CD4-positive, alpha-beta T cell treated with Interleukin-17A for 1 hour (primary cell): ENCODE measurements at places on chromosomes 5 and 9.

- no peak for DNase-seq
Measured at GRCh38 chr9:104589626-104590025, 9.6 kb downstream of the OR13C5 start.

DNA sequence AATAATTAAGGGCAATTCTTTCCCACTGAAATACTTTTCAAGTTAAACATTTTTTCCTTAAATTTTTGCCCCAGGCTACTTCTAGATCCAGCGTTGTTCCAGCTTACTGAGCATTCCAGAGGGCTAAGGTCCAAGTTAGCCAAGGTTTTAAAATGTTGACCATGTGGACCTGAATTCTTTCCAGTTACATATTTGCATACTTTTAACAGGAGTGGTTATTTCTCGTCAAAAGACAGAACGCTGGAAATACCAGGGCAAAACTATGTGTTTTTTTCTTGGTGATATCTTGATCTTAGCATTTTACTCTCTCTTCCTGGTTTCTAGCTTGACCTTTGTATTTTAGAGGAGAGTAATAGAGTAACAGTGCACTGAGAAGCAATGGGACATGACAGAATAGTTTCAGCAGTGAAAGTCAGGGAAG is 32.8 kb downstream of the TMC1 start:
- no peak for DNase-seq

DNA sequence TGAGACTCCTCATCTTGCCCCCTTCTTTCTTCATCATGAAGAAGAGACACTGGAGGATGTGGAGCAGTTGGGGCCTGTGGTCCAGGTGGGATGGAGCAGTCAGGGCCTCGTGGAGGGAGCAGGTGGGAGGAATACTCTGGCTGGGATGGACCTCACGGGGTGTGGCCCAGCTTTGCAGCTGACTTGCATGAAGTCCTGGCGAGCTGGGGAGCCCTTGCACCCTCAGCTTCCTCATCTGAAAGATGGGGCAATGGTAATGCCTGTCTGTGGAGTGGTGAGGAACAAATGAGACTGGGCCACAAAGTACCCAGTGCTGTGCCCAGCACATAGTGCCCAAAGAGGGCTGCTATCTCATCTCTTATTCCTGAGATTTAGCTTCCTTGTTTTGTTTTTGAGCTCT is 91.5 kb downstream of the DAB2IP start:
- no peak for DNase-seq

GRCh38 chr5:82349652-82350051 is 71.5 kb upstream of the RPS23 start:
- DNase-seq: no peak

DNA sequence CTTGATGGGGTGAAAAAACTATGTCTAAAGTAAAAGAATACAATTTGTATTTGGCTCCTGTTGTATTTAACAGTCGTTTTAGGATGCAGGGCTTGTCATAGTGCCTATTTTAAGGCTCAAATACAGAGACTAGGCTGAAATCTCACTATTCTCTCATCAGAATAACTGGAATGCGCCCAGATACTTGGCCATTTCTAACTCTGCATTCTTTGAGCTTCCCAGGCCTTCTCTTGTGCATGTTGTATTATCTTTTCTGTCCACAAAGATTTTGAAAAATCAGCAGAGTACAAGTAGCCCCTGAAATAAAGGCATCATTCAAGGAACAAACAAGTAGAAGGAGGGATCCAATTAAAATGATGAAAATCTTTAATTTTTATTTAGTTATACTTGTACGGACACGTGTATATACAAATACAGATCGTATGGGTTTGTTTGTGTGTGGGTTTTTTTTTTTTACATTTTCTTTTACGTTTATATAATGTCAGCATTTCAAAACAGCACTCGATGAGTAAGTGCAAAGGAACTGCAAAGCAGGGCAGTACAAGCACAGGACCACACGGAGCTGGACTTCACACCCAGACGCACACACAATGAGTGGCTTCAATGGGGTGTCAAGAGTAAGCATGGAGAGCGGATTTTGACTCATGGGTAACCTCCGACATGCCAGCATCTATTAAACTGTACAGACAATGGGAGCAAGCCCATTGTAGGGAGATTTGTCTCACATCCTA is 294.0 kb downstream of the EFNA5 start:
- DNase-seq: no peak

DNA sequence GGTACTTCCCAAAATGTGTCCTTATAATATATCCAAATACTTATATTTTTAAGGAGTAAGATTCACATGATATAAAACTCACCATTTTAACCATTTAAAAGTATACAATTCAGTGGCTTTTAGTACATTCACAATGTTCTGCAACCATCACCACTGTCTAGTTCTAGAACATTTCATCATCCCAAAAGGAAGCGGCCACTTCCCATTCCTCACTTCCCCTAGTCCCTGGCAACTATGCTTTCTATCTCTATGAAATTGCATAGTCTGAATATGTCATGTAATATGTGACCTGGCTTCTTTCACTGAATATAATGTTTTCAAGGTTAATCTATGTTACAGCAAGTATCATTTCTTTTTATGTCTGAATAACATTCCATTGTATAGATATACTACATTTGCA is 615.1 kb upstream of the SGCD start:
- DNase-seq: no peak

DNA sequence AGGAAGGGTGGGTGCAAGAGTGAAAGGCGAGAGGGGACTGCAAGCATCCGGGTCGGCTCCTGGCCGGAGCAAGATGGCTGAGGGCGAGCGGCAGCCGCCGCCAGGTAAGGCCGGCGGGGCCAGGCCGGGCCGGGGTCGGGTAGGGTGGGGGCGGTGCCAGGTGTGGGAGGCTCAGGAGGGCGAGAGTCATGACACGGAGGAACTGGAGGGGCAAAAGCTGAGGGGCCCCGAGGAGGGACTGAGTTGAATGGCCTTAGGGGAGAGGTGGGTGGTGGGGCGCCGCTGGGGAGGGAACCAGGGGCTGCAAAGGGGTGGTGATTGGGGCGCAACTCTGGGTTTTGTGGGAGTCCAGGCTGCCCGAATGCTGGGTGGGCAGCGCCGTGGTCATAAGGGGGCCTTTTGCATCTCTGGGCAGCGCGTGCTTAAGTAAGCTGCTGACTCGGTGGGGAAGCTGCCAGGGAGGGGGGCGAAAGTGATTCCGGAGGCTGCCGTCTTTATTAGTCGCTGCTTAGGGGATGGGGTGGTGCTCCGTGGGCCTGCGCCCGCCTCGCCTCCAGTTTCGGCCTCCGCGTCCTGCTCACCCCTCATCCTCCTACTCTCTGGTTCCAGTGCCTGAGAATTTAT is 425 bp downstream of the PTPA start:
- peak; percentile 21 for DNase-seq

- DNase-seq: no peak
Measured at GRCh38 chr9:84789463-84789830, 119.9 kb downstream of the NTRK2 start.

DNA sequence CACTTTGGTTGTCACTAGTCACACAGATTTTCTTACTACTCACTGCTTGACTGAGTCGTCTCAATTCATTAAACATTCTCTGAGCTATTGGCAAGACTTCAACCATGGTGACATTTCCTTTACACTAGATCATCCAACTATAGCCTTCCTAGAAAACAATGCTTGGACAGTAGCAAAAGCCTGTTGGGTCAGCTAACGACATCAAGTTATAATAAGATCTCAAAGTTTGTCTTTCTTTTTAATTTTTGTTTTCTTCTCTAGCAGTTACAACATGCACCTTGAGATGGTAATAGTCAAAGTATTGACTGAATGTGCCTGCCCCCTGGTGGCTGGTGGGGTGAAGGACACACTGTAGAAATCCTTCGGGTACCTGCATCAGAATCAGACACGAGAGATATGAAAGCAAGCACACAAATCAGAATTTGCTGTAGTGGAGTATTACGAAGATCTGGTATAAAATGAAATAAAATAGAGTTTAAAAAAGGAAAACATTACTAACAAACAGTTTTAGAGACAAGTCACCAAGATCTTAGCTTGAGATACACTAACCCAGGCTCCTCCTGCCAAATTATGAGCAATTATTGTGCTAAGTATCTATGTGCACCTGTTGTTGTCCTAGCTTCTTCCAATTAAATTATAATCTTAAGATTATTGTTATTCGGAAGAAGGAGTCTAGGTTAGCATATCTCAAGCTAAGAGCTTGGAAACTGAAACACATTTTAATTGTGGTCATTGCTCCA is 81.2 kb downstream of the ARL15 start:
- peak; percentile 63 for DNase-seq

DNA sequence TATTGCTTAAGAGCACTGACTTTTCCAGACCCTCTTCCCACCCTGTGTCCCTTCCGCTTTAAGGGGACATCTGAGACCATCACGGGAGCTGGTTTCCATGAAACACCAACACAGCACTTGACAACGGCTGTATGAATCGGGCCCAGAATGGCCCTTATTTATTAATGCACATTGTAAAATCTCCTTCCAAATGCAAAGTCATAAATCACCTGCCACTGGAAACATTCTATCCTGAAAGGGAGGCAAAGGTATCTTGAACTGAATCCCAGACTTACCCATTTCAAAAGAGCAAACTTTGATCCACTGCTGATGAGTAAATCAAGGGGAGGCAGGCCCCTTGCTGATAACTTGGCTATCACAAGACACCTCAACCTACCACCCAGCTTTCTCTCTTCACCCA is 37.4 kb downstream of the SHB start:
- DNase-seq: no peak

- DNase-seq: no peak
Measured at GRCh38 chr5:124605541-124605940, 140.9 kb downstream of the ZNF608 start.

DNA sequence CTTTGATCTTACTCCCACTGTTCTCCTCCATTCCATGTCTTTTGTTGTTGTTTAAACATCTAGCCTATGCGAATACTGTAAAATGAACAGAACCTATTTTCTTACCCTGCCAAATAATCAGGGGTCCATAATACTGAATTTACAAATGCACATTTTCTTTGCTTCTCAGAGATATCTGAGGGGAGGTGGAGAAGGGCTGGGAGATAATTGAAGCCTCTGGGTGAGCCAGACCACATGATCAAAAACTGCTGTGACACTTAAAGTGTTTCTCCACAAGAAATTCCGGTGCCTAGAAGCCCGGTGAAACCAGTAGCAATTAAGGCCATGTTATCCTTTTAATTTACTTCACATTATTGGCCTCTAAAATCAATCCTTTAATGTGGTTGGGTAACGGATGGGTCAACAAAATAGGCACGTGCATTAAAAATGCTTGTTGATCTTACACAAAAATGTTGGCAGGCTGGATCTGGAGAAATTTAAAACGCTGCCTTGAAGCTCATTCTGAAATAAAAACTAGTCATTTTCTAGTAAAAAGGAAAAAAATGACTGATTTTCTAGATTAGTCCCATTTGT is 10.8 kb downstream of the SEMA6A start:
- no peak for DNase-seq

GRCh38 chr9:6106711-6107339 is 91.4 kb upstream of the RANBP6 start:
- DNase-seq: no peak

DNA sequence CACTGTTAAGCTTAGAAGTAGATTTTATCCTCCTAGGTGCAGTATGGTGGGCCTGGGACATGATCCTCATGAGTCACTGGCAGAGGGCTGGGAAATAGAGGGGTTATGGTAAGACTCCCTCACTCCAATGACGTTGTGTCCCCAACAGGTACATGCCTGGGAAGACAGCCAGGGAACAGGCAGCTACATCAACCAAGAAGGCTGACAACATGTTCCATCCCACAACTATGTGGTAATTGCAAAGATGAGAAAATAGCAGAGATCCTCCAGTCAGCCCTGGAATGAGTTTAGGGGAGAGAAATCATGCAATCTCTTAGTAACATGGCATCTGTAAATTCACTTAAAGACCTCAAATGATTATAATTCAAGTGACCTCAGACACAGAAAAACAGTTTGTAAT is 114.4 kb upstream of the LIFR start:
- DNase-seq: no peak

DNA sequence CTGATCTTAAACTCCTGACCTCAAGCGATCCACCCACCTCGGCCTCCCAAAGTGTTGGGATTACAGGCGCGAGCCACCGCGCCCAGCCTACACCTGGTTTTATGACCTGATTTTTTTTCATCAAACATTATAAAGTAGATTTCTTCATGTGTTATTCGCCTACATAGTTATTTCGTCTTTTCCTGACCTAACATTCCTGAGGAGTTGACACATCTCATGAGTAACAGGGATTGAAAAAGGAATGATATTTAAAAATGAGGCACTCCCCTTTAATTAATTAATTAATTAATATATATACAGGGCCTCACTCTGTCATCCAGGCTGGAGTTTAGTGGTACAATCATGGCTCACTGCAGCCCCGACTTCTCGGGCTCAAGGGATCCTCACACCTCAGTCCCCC is 20.2 kb upstream of the MTMR12 start:
- no peak for DNase-seq

- no peak for DNase-seq
Measured at GRCh38 chr9:108703429-108703828, 152.4 kb downstream of the ACTL7B start.

DNA sequence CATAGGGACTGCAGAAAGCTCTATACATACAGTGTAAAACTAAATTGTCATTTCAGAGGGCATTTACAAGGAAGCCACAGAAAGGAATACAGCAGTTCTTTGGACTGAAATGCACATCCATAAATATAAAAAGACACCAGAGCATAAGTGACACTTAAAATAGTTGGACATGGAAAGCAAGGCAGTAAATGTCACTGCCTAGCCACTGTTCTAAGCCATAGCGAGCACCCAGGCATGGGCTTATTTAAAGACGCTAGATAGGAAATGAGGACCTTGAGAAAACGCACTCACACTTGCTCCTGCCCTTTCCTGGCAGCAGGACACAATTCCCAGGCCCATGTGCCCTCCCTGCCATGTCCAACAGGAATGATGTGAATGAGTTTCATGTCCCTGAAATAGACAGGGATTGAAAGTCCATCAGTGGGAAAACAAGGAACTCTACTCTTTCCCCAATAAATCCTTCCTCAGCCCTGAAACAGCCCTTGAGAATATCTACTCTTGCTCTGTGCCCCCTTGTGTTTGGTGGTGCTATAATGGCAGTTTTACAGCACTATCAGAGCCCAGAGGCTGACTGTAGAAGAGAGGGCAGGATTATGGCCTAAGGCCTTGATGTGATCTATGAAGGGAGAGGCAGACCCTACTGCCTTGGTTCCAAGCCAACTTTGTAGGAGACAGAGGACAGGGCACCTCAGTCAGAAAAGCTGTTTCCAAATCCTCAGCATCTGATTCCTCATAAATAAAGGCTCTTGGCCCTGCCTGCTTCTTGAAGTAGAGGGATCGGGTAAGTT is 182.9 kb downstream of the SAXO1 start:
- DNase-seq: no peak

DNA sequence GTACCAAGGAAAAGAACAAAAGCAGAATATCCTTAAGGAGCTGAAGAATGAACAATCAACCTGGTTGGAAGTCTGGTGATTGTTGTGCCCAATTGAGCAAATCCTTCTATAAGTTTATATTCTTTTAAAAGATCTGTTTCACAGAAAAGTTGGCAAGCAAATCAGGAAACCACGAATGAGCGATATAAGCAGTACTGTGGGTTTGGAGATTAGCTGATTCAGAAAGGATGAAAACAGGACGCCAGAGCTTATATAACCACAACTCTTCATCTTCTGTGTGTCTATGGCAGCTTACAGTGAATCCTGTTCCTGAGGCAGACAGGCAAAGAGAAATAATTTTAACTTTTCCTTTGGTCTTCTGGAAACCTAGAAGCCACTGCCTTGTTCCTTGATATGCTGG is 61.7 kb downstream of the SLC38A9 start:
- DNase-seq: peak; percentile 25

GRCh38 chr9:120950421-120951388 is 24.1 kb upstream of the TRAF1 start:
- DNase-seq: no peak
